ENCODE measurements at places on chromosomes 12 and 14.
A peak's percentile ranks its signal among the peaks of the same experiment; 100 is the strongest.

- DNase-seq: peak; percentile 52
Observed at GRCh38 chr12:48197549-48197970, 5.5 kb downstream of the OR10AD1 start.

GRCh38 chr14:89247457-89248122, 169.4 kb downstream of the FOXN3 start:
- DNase-seq: no peak

DNA sequence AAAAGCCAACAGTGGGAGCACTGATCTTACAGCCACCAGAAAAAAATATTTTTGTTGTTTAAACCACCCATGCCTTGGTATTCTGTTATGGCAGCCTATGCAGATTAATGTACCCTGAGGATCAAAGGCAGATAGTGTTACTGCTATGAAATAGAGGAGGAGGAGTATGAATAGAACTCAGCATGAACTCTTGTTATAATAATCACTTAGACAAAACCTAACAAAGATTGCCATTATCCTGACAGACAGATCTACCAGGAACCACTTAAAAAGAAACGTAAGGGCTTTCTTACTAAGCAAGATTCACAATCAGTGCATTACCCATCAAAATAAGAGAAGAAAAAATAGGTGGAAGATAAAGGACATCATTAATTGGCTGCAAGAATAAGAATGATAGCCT, 558.3 kb downstream of the GALC start:
- no peak for DNase-seq

GRCh38 chr12:111846016-111846415, 4.0 kb downstream of the MAPKAPK5 start:
- DNase-seq: no peak

DNA sequence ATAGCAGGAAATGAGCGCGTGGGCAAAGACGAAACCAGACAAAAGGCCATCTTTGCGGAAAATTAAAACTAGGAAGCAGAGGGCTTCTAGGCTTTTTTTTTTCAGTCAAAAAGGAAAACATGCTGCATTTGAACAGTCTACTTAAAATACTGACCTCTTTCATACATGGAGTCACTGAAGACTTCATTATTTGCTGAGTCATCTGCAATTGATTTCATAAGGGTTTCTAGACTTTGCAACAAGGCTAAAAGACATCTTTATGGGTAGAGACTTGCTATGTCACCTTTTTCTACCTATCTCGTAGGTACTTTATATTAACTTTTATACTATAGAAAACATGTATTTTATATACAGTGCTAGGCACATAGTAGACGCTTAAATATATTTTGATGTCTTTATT, 238.4 kb downstream of the TMEM132D start:
- DNase-seq: no peak

GRCh38 chr12:30595742-30596141, 99.9 kb downstream of the IPO8 start:
- DNase-seq: no peak

- no peak for DNase-seq
Observed at GRCh38 chr14:65991104-65991503, 495.1 kb upstream of the CCDC196 start.

DNA sequence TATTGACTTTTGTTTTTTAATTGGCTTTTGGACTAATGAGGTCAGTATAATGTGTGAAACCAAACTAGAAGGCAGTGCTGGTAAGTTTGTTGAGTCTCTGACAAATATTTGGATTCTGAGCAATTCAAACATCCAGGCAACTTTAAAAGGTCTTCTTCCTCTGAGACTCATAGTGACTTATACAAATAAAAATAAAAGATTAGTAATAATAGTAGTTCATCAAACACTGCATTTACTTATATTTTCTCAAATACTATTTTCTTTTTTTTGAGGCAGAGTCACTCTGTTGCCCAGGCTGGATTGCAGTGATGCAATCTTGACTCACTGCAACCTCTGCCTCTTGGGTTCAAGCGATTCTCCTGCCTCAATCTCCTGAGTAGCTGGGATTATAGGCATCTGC, 337.9 kb downstream of the DAD1 start:
- no peak for DNase-seq

- peak; percentile 96 for DNase-seq
Observed at GRCh38 chr12:93677195-93678064, at the start of gene CRADD. Gene CRADD, plus strand, starts transcription at chr12:93677375.

- DNase-seq: no peak
Observed at GRCh38 chr14:105145381-105146180, 23.0 kb downstream of the JAG2 start.
